ENCODE measurements at places on chromosomes 3 and 15.

DNA sequence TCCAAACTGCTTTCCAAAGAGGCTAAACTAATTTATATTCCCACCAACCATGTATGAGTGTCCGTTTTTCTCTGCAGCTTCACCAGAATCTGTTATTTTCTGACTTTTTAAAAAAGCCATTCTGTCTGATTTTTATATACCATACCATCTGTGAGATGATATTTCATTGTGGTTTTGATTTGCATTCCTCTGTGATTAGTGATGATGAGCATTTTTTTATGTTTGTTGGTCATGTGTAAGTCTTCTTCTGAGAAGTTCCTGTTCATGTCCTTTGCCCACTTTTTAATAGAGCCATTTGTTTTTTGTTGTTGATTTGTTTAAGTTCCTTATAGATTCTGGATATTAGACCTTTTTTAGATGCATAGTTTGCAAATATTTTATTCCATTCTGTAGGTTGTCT, 179.4 kb upstream of the ALCAM start:
- DNase-seq: no peak

DNA sequence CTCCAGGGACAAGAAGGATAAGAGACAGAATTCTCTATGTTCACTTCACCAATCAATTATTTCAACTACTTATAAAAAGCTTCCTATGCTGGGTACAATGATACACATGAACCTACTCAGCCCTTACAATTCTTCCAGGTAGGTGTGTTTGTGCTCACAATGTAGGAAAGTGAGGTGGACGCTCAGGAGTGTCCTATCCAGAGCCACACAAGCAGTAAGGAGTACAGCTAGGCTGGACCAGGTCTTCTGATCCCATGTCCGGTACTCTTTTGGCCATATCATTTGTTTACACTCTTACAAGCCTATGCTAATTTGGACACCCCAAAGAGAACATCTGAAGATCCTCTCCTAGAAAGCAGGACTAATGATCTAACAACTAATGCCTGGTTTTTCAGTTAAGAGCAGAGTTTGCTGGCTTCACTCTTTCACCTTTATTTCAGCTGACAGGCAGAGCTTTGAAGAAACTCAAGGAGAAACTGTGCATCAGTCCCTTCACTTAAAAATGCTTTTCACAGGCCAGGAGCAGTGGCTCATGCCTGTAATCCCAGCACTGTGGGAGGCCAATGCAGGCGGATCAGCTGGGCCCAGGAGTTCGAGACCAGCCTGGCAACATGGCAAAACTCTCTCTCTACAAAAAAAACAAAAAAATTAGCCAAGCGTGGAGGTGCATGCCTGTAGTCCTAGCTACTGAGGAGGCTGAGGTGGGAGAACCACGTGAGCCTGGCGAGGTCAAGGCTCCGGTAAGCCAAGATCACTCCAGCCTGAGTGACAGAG, 27.5 kb downstream of the IGF2BP2 start:
- DNase-seq: no peak

- DNase-seq: no peak
Observed at GRCh38 chr3:169152319-169152718, 511.2 kb downstream of the MECOM start.

DNA sequence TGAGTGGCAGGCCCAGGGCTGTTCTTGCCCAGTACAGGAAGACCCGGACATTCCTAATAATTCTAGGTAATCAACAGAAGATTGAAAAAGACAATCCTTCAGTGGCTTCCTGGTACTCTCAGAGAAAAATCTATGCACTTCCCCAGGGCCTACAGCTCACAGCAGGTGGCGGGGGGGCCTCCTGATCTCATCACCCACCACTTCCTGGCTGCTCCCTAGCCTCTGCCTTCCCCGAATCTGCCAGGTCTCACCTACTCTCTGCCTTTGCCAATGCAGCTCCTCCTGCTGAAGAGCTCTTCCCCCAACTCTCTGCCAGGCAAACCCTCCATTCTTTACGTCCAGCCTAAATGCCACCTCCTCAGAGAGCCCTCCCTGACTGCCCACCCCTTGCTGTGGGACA, 37.5 kb downstream of the EHD4 start:
- peak; percentile 50 for DNase-seq

GRCh38 chr3:32508711-32509110, 6.1 kb upstream of the CMTM6 start:
- no peak for DNase-seq

GRCh38 chr3:181609030-181609767, 102.5 kb upstream of the SOX2 start:
- DNase-seq: no peak

All from stimulated activated CD8-positive, alpha-beta memory T cell treated with anti-CD3 and anti-CD28 coated beads, Interleukin-15, amount 100 ng/mL, for 4 hours (primary cell).